AG08396 (cell line): ENCODE measurements at places on chromosomes 16 and 17.

DNA sequence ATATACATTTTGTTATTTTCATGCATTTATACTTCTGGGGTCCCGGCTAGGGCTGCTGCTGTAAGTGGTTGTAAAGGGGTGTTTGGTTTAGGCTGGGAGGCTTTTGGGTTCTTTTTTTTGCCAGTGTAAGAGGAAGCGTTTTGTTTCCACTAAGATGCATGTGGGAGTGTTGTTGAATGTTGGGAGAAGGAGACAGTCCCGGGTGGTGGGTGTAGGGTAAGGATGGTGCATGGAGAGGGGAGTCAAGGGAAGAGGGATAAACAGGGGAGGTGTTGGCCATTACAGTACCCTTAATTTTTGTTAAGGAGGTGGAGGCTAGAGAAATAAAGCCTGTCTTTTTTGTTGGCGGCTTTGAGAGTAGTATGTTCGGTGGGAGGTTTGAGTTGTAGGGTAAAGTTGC is 8.4 kb upstream of the ZNF747 start:
- DNase-seq: no peak

DNA sequence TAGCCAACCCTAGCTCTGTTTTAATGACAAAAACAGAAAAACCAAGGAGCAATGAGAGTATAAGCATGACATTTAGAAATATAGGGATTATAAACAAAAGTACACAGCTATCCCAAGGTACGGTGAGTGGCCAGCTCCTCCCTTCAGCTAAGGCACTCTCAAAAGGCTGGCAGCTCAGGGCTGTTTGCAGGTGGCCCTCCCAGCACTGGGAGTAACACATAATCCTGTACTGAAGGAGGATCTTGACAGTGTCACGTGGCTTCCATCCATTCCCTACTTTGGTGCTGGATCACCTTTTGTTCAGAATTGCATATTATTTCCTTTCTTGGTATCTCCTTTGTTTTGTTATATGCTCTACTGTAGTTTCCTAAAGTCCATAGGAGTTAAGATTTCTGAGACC is 500.8 kb downstream of the KCNJ18 start:
- no peak for DNase-seq

DNA sequence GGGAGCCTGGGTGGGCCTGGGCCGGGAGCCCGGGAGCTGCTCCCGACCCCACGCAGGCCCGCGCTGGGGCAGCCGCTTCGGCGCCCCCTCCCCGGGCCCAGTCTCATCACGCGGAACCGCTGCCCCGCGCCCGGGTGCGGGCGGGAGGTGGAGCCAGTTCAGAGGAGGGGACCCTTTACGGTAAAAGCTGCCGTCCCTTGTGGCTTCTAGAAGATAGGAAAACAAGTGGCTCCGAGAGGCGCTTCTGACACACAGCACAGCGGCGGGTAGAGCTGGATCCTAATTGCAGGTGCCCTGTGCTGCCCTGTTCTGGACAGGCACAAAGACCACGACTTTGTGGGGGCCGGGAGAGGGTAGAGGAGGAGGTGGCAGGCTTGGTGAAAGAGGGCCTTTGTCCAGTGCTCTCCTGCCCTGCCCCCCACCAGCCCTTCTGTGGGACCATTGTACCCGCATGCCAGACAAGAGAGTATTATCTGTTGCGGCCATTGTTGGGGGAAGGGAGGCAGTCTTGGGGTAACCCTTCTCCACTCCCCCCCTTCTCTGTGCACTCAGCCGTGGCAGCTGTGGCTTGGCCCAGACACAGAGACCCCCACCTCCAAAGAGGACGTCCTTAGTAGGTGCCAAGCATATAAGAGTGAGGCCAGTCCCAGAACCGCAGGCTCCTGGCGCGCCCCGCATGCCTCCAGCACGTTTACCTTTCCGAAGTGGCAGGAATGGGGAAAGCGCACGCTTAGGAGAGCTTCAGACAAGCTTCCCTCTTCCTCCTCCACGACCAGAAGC is 736 bp downstream of the CNP start:
- DNase-seq: no peak

- DNase-seq: no peak
Observed at GRCh38 chr17:60436676-60437075, 14.4 kb downstream of the CHCT1 start.
